Stomach (tissue), 19 donors: ENCODE measurements at places on chromosomes 4 and X. TPM values are rescaled to one million over a fixed set of nuclear protein-coding genes. Genes with fewer than 3 reads are reported as not detected.

ADH6 gene
- not detected for total RNA-seq

- H3K27ac ChIP-seq: no peak overlapping the region
- no peak overlapping the region for H3K4me3 ChIP-seq
- no peaks in the 10 kb centered on the region for H3K27me3 ChIP-seq
- no peaks in the 10 kb centered on the region for H3K36me3 ChIP-seq
Observed at GRCh38 chr4:81621490-81621889, 149.8 kb upstream of the RASGEF1B start.

GRCh38 chrX:153778684-153779101 lies 2.1 kb upstream of the SRPK3 start:
- no peak for DNase-seq
- no peaks in the 10 kb centered on the region for H3K36me3 ChIP-seq
- no peak overlapping the region for H3K4me3 ChIP-seq
- H3K27ac ChIP-seq: no peak overlapping the region
- no peaks in the 10 kb centered on the region for H3K27me3 ChIP-seq
- H3K4me1 ChIP-seq: peaks cover 19% of the 10 kb centered on the region

- H3K4me3 ChIP-seq: no peak overlapping the region
- no peaks in the 10 kb centered on the region for H3K4me1 ChIP-seq
- H3K36me3 ChIP-seq: no peaks in the 10 kb centered on the region
- no peak overlapping the region for H3K27ac ChIP-seq
- peaks cover 9% of the 10 kb centered on the region for H3K27me3 ChIP-seq
Observed at GRCh38 chrX:11423362-11423818, 130.2 kb downstream of the AMELX start.

DNA sequence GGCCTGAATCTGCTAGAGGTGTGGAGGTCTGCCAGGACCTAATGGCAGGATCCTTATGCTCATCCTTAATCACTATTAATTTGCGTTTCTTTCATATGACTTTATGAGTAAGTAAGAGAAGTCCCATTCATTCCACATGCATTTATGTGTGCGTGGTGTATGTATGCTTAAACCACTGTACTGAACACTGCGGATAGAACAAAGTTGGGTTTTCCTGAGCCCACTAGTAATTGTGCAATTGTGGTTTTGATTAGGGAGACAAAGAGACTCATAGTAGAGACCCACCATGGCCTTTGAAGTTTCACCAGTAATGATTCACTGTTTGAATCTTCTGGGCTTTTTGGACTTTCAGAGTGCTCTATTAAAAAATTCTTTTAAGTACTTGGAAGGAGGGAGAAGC lies 498.5 kb upstream of the DIPK2B start:
- no peaks in the 10 kb centered on the region for H3K4me1 ChIP-seq
- H3K27ac ChIP-seq: no peak overlapping the region
- no peaks in the 10 kb centered on the region for H3K27me3 ChIP-seq

- no peak for DNase-seq
- no peaks in the 10 kb centered on the region for H3K36me3 ChIP-seq
- peaks cover 25% of the 10 kb centered on the region for H3K4me1 ChIP-seq
- no peak overlapping the region for H3K27ac ChIP-seq
- H3K4me3 ChIP-seq: no peak overlapping the region
- H3K27me3 ChIP-seq: no peaks in the 10 kb centered on the region
Observed at GRCh38 chr4:147594578-147594977, 22.6 kb upstream of the TMEM184C start.

DNA sequence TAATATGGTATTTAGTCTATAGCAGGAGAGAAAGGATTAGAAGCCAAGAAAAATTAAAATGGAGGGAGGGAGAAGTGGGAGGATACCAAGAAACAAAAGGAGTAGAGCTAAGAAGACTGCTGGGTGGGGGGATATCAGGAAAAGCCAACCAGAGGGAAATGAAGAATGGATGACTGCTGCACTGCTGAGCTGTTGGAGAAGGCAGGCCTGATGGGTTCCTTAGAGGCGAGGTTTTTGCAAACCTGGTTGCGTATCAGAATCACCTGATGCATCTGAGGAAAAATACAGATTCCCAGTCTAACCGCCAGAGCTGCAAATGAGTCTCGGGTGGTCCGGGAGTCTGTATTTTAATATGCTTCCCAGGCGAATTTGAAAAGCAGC lies 1.5 kb downstream of the PGRMC1 start:
- peak overlapping the region; percentile 71 for H3K4me3 ChIP-seq
- peaks cover 8% of the 10 kb centered on the region for H3K4me1 ChIP-seq

- H3K27ac ChIP-seq: no peak overlapping the region
- H3K4me1 ChIP-seq: no peaks in the 10 kb centered on the region
- no peaks in the 10 kb centered on the region for H3K27me3 ChIP-seq
Observed at GRCh38 chr4:94909645-94910044, 151.9 kb downstream of the BMPR1B start.

SOX3 gene
- not detected for total RNA-seq

KIAA1210 gene
- not detected for total RNA-seq

RAB41 gene
- not detected for total RNA-seq

NDNF gene
- total RNA-seq: 0.89 TPM

DNA sequence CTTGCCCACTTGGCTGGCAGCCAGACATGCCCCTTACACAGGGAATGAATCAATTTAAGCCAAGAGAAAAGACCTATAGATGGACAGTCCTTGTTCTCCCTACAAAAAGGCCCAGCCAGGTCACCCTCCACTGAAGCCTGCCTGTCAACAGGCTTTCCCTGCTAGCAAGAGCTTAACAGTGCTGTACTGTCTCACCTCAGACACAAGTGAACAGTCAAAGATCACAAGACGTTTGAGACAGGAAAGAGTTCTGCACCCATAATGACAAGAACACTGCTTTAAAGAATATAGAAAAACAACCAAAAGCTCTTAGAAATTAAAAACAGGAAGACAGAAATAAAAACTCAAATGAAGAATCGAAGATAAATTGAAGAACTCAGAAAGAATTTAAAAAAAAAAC lies 4.6 kb downstream of the RNF175 start:
- peaks cover 9% of the 10 kb centered on the region for H3K4me1 ChIP-seq
- H3K27me3 ChIP-seq: peaks cover 21% of the 10 kb centered on the region

CXCL5 gene
- 40.1 TPM for total RNA-seq

DNA sequence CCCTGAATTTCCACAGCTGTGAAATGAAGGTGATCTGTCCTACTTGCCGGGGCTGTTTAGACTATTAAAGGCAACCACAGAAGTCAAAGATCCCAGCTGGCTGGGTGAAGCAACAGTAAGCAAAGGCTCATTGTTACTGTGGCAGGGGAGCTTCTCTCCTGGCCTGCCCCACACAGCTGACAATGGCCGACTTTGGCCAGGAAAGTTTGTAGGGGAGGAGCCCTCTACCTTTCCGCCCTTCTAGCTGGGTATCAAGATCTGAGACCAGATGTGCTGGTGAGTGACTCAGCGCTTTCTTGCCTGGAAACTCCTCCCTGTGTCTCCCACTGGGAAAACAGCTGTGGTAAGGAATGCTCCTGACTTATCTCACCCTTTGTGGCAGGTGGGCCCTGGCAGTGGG lies 21.1 kb downstream of the RASSF6 start:
- peak overlapping the region; percentile 55 for H3K27ac ChIP-seq
- no peak overlapping the region for H3K4me3 ChIP-seq
- DNase-seq: peak; percentile 69
- no peaks in the 10 kb centered on the region for H3K36me3 ChIP-seq
- H3K27me3 ChIP-seq: no peaks in the 10 kb centered on the region
- H3K4me1 ChIP-seq: peaks cover 77% of the 10 kb centered on the region

ENOPH1 gene
- 30.3 TPM for total RNA-seq

ENAM gene
- total RNA-seq: not detected

- H3K27me3 ChIP-seq: no peaks in the 10 kb centered on the region
- no peak for DNase-seq
- no peak overlapping the region for H3K4me3 ChIP-seq
- no peaks in the 10 kb centered on the region for H3K4me1 ChIP-seq
- H3K36me3 ChIP-seq: no peaks in the 10 kb centered on the region
- no peak overlapping the region for H3K27ac ChIP-seq
Observed at GRCh38 chrX:128818690-128819089, 704.6 kb downstream of the SMARCA1 start.

DNA sequence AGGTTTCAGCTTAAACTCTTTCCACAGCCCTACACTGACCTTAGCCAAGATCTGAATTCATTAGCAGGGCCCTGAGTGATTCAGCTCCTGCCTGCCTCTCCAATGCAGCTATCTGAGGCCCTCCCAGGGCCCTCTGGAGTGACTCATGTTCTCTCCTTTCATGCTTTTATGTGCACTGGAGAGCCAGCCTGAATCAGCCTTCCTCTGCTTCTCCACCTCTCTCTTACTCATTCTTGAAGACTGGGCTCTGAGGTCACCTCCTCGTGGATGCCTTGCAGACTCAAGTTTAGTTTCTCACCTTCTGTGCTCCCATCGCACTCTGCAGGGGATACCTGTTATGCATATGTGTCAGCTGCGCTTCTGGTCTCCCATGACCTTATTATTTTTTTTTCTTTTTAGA lies 3.1 kb upstream of the OCIAD2 start:
- H3K27me3 ChIP-seq: no peaks in the 10 kb centered on the region
- no peaks in the 10 kb centered on the region for H3K36me3 ChIP-seq
- H3K4me3 ChIP-seq: no peak overlapping the region
- peaks cover 23% of the 10 kb centered on the region for H3K4me1 ChIP-seq
- peak; percentile 82 for DNase-seq
- peak overlapping the region; percentile 59 for H3K27ac ChIP-seq

DNA sequence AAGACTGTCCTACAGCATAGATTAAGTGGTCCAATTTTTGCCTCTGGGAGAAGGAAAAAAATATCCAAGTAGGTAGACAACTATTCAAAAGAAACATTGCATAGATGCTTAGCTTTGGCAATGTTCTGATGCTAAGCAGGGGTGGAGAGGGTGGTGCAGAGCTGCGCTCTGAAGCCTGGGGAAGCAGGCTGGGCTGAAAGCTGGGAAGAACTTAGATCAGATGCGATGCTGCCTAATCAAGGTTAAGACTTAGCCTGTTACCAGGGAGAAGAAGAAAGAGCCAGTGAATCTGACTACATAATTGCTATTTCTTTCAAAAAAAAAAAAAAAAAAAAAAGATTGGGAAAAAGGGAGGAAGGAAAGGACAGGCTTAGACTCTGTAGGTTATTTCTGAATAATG lies 89.0 kb upstream of the SCOC start:
- H3K4me3 ChIP-seq: no peak overlapping the region
- H3K4me1 ChIP-seq: no peaks in the 10 kb centered on the region
- no peak for DNase-seq

- no peaks in the 10 kb centered on the region for H3K36me3 ChIP-seq
- no peak overlapping the region for H3K4me3 ChIP-seq
- H3K27me3 ChIP-seq: no peaks in the 10 kb centered on the region
- no peak overlapping the region for H3K27ac ChIP-seq
- H3K4me1 ChIP-seq: no peaks in the 10 kb centered on the region
- DNase-seq: no peak
Observed at GRCh38 chrX:149129767-149130166, 375.3 kb downstream of the IDS start.

USP17L19 gene
- not detected for total RNA-seq

GRCh38 chrX:43467608-43468234 lies 188.4 kb upstream of the MAOA start:
- no peak overlapping the region for H3K4me3 ChIP-seq
- no peaks in the 10 kb centered on the region for H3K27me3 ChIP-seq
- H3K27ac ChIP-seq: no peak overlapping the region
- H3K4me1 ChIP-seq: no peaks in the 10 kb centered on the region

DNA sequence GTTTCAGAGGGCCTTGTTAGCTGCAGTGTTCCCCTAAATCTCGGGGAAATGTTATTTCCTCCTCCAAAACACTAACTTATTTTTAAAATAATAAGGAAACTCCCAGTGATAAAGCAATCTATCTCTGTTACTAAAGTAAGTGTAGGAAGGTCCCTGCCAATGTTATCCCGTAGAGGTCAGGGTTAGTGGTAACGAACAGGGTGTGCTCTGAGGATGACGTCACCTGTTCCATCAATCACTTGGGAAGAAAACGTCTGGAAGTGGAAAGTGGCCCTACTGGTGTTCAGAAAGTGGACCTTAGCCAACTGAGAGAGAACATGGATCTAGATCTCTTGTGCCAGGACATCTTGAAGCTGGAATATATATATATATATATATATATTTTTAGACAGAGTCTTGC lies 249.5 kb downstream of the BCOR start:
- no peak overlapping the region for H3K4me3 ChIP-seq
- no peaks in the 10 kb centered on the region for H3K36me3 ChIP-seq
- no peaks in the 10 kb centered on the region for H3K27me3 ChIP-seq
- no peaks in the 10 kb centered on the region for H3K4me1 ChIP-seq
- no peak overlapping the region for H3K27ac ChIP-seq
- no peak for DNase-seq

GRCh38 chr4:828641-829271 lies 2.8 kb upstream of the CPLX1 start:
- H3K4me1 ChIP-seq: peaks cover 20% of the 10 kb centered on the region
- DNase-seq: peak; percentile 57

USO1 gene
- total RNA-seq: 20.6 TPM

GRCh38 chr4:112766422-112766821 lies 129.5 kb downstream of the LARP7 start:
- no peak overlapping the region for H3K27ac ChIP-seq
- H3K4me1 ChIP-seq: no peaks in the 10 kb centered on the region
- no peak overlapping the region for H3K4me3 ChIP-seq

MTMR8 gene
- not detected for total RNA-seq

CABS1 gene
- not detected for total RNA-seq

DNA sequence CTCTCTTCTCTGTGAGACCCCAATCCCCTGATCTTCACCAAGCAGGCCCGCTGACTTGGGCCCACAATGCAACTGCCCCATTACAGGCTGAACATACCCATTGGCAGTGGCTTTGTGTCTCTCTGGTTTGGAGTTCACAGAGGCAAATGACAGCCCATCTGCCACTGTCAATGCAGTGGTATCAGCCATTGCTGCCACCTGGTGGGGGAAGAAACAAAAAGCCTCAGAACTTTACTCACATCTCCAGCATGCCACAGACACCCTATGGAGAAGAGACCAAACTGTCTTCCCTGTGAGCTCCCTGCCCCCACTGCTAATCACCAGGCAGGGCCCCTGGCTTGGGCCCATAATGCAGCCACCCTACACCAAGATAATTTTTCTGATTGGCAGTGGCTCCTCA lies 729.3 kb upstream of the ACTRT1 start:
- H3K27me3 ChIP-seq: no peaks in the 10 kb centered on the region
- H3K36me3 ChIP-seq: no peaks in the 10 kb centered on the region
- peak; percentile 40 for DNase-seq

TAF7L gene
- total RNA-seq: not detected

DNA sequence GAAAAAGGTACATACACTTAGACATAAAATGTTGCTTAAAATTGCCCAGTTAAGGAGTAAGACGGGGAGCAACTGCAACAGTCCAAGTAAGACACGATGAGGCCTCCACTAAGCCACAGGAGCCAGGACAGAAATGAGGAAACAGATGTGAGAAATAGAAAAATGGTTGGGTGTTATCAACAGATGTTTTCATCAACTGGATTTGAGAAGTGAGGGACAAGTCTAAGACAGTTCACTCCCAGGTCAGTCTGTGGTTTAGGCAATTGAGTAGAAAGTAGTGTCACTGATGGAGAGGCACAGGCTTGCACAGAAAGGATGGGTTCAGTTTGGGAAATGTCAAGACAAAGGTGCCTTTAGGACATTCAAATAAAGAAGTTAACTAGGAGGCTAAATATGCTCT lies 23.5 kb upstream of the PHF8 start:
- H3K4me1 ChIP-seq: no peaks in the 10 kb centered on the region
- peaks cover 4% of the 10 kb centered on the region for H3K36me3 ChIP-seq
- H3K27ac ChIP-seq: no peak overlapping the region
